ENCODE measurements at places on chromosomes 5 and 9.

- DNase-seq, result no peak
These were observed 341.4 kb upstream of the PRR16 start for GRCh38 chr5:120122703-120123102.

DNA sequence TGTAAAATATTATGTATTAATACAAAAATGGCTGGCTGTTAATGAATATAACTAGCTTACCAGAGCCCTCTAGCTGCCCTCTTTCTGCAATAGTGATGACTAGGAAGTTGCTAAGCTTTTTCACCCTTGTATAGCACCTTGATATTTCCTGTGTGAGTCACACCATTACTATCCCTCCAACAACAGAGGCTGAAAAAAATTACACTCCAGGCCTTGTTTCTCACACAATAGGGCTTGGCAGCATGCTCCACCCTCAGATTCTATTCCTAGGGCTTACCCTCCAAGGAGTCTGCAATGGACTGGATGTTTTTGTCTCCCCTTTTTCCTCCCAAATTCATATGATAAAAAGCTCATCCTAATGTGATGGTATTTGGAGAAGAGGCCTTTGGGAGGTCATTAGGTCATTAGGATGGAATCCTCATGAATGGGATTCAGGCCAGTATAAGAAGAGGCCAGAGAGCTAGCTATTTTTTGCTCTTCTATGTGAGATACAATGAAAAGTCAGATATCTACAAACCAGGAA lies 184.6 kb upstream of the MAP1B start:
- no peak for DNase-seq

GRCh38 chr5:72624641-72625236 lies 117.5 kb upstream of the ZNF366 start:
- DNase-seq, result no peak

GRCh38 chr5:14061106-14061505 lies 82.0 kb upstream of the TRIO start:
- no peak for DNase-seq

- DNase-seq, result no peak
These were observed 303.7 kb downstream of the CCDC171 start for GRCh38 chr9:15856591-15856990.

- DNase-seq, result no peak
These were observed 184.6 kb upstream of the EDIL3 start for GRCh38 chr5:84569307-84569706.

DNA sequence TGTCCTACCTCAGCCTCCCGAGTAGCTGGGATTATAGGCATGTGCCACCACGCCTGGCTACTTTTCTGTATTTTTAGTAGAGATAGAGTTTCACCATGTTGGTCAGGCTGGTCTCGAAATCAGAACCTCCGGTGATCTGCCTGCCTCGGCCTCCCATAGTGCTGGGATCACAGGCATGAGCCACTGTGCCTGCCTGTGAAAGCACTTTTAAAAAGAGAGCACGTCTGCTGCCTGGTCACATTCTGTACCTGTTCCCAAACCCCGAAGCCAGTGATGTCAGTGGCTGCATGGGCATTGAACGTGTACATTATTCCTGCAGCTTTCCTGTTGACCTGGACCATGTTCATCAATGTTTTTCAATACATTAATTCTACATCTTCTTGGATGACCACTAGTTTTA lies 35.1 kb upstream of the SIMC1 start:
- no peak for DNase-seq

GRCh38 chr9:6106711-6107339 lies 91.4 kb upstream of the RANBP6 start:
- DNase-seq, result peak; percentile 17

DNA sequence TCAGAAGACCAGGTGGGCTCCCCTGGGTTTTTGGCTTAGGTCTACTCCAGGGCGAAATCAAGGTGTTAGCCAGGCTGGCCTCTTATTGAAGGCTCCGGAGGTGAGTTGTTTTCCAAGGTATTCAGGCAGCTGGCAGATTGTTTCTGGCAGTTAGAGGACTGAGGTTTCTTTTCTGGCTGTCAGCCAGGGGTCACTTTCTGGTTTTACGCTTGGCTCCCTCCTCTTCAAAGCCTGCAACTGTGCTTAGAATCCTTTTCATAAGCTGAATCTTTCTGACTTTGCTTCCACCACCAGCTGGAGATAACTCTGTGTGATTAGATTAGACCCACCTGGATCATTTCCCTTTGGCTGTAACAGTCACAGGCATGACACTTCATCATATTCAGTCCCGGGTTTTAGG lies 24.6 kb downstream of the RFK start:
- peak; percentile 24 for DNase-seq

GRCh38 chr9:110640736-110641135 lies 27.9 kb upstream of the MUSK start:
- DNase-seq, result no peak

- DNase-seq, result no peak
These were observed 1033.4 kb upstream of the DMAC1 start for GRCh38 chr9:8832955-8833354.

DNA sequence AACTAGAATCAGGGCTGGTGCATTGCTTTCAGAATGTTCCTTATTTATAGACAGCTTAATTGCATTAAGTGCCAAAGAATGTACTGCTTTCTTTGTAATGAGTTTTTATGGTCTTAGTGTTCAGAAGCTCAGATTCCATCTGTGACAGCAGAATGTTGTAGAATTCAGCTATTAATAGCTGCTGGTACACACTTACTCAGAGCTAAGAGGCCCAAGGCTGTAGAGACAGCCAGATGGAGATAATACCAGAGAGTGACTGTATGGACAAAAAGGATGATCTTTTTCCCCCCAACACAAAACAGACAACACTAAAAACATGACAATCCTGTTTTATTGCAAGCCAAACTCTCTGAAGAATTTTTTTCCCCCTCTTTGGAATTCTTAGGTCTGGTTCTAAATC lies 50.2 kb downstream of the PPP2R2B start:
- no peak for DNase-seq

- no peak for DNase-seq
These were observed 71.5 kb downstream of the DAP start for GRCh38 chr5:10689391-10690081.

Measured in NCI-H1436 (cell line).